ENCODE measurements at places on chromosomes 2 and 18.
A peak's percentile ranks its signal among the peaks of the same experiment; 100 is the strongest.

DNA sequence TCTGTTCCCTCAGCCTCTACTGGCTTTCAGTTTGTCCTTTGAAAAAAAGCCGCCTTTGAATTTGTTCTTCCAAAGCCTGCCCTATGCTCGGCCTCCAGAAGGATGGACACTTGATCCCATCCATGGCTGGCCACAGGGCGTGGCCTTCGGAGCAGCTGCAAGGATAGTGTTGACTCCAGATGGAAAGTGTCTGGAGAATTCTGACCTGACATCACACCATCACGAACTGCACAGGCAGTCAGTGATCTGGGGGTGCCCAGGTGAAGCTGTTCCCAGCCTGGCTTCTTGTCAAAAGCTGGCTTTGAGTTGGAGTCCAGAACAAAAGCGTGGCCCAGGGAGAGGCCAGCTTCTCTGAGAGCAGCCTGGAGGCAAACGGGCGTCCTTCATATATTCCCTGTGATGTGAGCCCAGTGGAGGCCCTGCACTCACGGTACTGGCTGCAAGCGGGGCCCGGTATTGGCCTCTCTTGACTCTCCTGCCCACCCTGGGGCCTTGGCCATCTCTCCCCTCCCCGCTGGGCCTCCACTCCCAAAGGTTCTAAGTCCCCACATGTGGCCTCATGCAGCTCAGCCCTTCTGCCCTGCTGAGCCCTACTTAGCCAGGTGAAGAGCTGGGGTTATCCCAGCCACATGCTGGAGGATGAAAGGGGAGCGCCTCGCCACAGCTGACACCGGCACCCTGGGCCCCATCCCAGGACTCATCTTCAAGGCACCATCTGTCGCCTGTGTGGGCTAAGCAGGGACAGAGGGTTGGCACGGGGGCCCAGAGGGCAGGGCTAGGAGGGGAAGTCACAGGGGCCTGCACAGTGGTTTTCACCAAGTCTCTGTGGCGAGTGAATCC is 20.4 kb upstream of the ATOH8 start:
- no peak for DNase-seq

DNA sequence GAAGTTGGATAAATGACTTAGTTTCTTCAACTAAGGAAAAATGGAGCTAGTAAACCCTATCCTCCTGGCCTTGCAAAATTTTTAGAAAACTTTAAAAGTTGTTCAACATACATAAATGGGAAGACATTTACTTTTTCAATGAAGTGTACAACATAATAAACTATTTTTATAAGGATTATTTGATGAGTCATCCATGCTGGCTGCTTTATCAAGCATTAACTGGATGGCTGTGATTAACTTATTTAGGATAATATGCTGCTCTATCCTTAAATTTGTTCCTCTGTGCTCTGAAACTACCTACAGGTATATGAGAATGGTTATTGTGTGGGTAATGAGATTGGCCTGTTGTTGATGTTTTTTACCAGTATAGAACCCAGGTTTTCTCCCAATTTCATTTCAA is 21.3 kb downstream of the DYTN start:
- DNase-seq: no peak

GRCh38 chr2:165002638-165003037 is 47.3 kb upstream of the SLC38A11 start:
- no peak for DNase-seq

DNA sequence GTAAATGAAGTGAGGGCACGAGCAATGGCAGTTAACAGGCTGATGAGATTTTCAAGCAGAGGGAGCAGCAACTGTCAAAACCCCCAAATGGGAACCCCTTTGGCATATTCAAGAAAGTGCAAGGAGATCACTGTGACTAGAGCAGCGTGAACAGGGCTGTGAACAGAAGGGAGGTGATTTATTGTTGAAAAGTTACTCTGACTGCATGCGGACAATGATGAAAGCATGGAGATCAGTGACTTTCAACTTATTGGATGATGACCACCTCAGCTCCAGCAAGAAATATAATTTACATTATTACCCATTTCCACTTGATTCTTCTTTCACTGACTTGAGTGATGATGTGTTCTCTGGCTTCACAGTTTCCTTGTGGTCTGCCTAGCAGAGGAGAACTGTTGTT is 187.8 kb upstream of the BOD1L2 start:
- no peak for DNase-seq

DNA sequence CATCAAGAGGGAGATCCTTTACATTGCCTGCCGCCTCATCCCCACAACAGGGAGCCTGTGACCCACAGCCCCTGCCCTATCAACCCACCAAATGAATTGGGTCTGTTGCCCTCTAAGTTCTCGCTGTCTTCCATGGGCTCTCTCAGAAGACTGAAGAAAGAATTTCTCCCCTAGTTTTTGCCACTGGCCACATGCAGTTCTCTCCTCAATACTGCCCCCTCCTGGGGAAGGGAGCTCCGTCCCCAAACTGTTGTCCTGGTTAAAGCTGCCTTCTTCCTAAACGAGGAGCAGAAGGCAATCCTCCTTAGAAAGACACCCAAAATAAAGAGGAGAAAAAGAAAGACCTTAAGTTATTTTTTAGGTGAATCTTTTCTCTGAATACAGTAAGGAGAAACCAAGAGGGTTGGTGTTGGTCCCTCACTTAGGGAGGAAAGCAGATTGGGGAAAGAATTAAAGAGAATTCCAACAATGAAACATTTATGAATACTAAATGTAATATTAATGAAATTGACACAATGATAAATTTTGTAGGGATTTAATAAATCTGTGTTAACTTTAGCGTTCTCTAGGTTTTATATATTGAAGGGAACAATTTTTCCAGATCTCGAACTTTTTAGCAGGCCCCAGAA is 31.1 kb upstream of the SATB2 start:
- DNase-seq: peak; percentile 31

DNA sequence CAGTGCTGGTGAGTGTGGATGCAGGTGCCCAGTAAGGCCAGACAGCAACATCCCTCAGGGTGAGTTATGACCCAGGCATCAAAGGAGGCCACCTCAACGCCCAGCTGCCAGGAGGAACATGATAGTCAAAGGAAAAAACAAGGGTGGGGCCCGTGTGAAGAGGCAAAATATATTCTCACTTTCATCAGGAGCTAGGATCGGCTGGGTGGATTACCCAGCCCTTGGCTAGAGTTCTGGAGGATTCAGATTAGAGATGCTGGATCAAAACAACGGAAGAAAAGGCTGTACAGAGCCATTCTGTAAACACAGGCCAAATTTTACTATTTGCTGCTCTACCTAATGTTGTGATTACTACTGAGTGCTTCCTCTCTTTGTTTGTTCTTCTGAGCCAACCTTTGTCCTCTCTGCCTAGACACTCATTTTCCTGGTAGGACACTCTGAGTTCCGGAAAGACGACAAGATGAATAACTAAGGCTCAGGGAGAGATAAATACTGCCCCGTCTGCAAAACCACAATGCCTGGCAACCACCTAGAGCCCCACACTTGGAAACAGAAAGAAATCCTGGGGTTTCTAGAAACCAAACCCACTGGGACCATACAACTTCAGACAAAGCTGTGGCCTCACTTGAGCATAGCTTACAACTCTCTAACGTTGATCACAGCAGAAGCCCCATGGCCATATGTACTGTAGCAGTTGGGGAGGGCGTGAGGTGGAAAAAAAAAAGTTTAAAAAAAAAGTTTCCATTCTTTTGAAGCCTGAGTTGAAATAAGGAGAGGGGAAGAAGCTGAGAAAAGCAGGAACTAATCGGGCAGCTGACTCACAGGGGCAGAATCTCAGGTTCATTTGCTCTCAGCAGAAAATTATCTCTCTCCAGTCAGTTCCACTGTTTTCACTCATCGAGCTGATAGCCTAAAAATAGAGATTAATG is 17.8 kb upstream of the PMAIP1 start:
- DNase-seq: peak; percentile 84

GRCh38 chr18:10041180-10041579 is 127.4 kb downstream of the VAPA start:
- DNase-seq: no peak

DNA sequence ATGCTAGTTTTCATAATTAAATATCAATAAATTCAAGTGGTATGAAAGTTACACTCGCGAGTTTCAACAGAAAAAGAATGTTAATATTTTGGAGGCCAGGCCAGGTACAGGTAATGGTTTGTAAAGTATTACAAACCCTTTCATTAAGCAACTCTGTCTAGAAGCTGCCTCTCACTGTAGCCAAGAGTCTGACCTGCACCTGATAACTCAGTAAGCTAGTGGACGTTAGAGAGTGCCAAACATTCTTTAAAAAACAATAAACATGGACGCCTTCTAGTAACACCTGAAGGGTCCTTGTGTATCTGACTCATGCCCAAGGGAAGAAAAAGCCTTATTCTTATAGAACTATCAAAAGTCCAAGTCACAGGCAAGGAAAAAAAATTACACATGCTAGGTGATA is 70.2 kb downstream of the MBD2 start:
- DNase-seq: no peak

DNA sequence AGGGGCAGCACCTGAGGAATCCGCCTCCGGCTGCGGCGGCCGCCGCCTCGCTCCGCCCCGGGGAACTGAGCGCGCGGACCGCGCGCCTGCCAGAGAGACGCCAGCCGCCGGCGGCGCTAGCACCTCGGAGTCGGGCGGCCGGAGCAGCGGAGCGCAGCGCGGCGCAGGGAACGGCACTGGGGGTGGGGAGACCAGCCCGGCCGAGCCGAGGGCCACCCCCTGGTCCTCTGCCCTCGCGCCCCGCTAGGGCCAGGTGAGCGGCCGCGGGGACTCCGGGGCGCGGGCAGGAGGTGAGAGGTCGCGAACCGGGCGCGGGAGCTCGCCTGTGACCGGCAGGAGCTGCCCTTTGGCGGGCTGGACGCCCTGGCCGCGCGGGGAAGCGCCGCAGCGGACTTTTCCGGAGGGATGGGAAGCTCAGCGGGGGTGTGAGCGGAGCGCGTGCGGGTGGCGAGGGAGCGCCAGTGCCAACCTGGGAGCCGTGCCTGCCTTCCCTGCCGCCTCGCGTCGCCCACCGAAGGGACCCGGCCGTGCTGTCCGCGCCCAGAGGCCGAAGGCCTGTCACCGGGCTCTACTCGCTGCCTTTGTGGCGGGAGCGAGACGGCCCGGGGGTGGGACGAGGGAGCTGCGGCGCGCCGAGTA is at the start of gene GREB1L:
GREB1L (plus strand) TSS at position 92 of the 639 bp plus-strand sequence. CDS start 141,287 bp downstream, outside the sequence.
- DNase-seq: no peak

GRCh38 chr2:158994920-158995676 is 26.7 kb downstream of the TANC1 start:
- DNase-seq: no peak

DNA sequence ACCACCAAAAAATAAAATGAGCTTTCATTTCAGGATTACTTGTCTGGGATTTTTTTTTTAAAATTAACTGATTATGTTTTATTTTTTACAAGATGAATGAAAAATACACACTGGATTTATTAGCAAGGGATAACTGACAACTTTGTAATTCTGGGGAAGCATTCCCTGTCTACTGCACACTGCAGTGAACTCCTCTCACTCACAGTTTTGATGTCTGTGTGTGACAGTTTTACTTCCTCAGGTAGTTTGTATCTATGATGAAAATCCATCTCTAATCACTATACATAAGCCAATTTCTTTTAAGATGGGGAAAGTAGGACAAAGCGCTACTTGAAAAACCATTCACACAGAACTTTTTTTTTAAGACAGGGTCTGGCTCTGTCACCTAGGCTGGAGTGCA is 94.5 kb downstream of the COBLL1 start:
- no peak for DNase-seq

- DNase-seq: no peak
Observed at GRCh38 chr2:177405029-177405692, 12.6 kb downstream of the AGPS start.

DNA sequence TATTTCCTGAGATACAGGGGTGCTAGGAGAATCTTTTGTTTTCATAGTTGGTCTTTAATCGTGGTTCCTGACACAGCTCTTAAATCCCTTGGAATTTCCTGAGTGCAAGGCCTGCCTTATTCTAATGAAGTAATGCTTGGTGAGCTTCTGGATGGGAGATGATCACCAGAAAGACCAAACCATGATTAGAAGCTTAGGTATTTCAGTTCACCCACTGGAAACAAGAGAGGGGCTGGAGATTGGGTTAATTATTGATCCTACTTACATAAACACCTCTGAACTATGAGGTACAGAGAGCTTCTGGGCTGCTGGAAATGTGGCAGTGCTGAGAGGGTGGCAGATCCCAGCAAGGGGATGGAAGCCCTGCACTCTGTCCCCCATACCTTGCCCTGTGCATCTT is 406.8 kb downstream of the THSD7B start:
- DNase-seq: no peak

GRCh38 chr2:142957144-142957543 is 79.7 kb downstream of the KYNU start:
- no peak for DNase-seq

DNA sequence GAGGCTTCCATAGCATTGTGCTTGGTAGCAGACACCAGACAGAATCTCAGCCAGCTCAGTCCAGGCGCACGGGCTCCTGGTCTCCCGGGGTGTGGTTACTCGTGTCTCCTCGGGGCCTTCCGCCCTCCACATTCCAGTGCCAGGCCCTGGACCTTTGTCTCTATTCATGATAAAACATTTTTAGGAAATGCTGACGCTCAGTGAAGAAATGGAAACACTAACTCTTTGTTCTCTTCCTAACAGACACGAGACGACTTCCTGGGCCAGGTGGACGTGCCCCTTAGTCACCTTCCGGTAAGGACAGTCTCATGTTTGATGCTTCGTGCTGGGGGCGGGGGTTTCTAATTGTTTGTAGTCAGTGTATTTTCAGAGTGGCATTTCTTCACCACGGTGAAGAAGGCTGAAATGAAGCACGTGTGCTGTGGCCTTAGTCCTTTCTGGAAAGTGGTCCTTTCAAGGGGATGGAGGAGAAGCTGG is 271.8 kb downstream of the NEDD4L start:
- no peak for DNase-seq

DNA sequence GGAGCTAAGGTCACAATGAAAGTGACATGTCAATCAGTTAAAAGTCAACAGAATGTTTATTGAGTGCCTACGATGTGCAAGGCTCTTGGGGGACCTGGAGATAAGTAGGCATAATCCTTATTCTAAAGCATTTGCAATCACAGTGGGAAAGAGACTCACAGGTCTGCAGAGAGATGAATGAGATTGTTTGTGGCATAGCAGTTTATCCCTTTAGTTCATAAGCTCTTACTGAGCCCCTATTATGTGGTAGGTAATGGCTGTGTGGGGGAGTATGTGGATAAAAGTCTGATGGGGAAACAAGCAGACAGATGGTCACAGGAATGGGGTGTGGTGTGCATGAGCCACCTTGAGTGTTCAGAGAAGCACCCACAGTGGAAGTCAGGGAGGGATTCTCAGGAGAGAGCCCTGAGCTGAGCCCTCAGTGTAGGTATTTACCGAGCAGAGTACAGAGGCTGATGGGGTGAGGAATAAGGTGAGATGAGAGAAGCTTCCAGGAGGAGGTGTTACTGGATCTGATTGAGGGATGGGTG is 48.1 kb downstream of the EMILIN2 start:
- no peak for DNase-seq

GRCh38 chr2:9753276-9753600 is 90.0 kb upstream of the TAF1B start:
- DNase-seq: no peak

- no peak for DNase-seq
Observed at GRCh38 chr2:177078416-177078815, 134.2 kb upstream of the HNRNPA3 start.

GRCh38 chr2:62284980-62285379 is 89.1 kb downstream of the B3GNT2 start:
- no peak for DNase-seq
